ENCODE measurements at places on chromosomes 2 and 18. TPM values are rescaled to one million over a fixed set of nuclear protein-coding genes. Genes with fewer than 3 reads are reported as not detected.

The PFN4 gene
- total RNA-seq: not detected

The SLC14A1 gene
- 3.4 TPM for total RNA-seq

The CNDP1 gene
- total RNA-seq: 9.8 TPM

The KIF3C gene
- total RNA-seq: 9.3 TPM

The KCNIP3 gene
- 27.5 TPM for total RNA-seq

The DUSP11 gene
- 36.3 TPM for total RNA-seq

The EVX2 gene
- 0.98 TPM for total RNA-seq

The STEAP3 gene
- total RNA-seq: 22.1 TPM

The CYP27C1 gene
- total RNA-seq: 3.2 TPM

The SPATA3 gene
- total RNA-seq: not detected

The CENPA gene
- total RNA-seq: not detected

The GCG gene
- total RNA-seq: not detected

The GKN2 gene
- not detected for total RNA-seq

The KYNU gene
- 3.7 TPM for total RNA-seq

The FIGN gene
- 3.2 TPM for total RNA-seq

The CFAP221 gene
- 3.9 TPM for total RNA-seq

The PCARE gene
- total RNA-seq: not detected

The INHBB gene
- total RNA-seq: 19.4 TPM

The NBEAL1 gene
- total RNA-seq: 26.3 TPM

The CCBE1 gene
- total RNA-seq: 2.9 TPM

The BMP10 gene
- total RNA-seq: not detected

The MAL gene
- 71.0 TPM for total RNA-seq

The DTNA gene
- total RNA-seq: 18.4 TPM

The GAL3ST2 gene
- 0.98 TPM for total RNA-seq

The TXNDC9 gene
- 37.1 TPM for total RNA-seq

The LGALSL gene
- total RNA-seq: 13.0 TPM

The GREB1L gene
- 0.98 TPM for total RNA-seq

The UGT1A5 gene
- 1.2 TPM for total RNA-seq

The CRYGC gene
- total RNA-seq: not detected
